AG10803 (cell line): ENCODE measurements at places on chromosomes 16 and 17.

- no peak for DNase-seq
These were observed 371.6 kb downstream of the CPPED1 start for GRCh38 chr16:12432136-12432535.

DNA sequence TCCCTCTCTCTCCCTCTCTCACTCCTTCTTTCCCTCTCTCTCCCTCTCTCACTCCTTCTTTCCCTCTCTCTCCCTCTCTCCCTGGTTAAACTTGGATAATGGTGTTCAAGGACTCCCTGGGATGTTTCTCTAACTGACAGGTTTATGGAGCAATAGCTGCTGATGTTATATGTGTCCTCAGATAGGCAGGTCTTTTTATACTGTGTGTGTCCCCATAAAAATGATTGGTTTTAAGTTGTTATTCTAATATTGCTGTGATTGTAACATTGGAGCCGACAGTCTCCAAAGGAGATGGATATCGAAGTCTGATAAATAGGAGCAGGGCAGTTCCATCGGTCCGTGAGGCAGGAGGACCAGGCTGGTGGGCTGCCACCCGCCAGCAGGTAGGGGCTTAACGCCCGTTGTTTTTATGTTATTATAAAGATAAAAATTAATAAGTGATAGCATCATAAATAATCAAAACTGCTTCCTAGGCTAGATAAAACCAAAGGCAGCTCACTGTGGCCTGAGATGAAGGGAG is 38.1 kb upstream of the C16orf82 start:
- no peak for DNase-seq

GRCh38 chr16:84124257-84125073 is 7.7 kb upstream of the MBTPS1 start:
- no peak for DNase-seq

DNA sequence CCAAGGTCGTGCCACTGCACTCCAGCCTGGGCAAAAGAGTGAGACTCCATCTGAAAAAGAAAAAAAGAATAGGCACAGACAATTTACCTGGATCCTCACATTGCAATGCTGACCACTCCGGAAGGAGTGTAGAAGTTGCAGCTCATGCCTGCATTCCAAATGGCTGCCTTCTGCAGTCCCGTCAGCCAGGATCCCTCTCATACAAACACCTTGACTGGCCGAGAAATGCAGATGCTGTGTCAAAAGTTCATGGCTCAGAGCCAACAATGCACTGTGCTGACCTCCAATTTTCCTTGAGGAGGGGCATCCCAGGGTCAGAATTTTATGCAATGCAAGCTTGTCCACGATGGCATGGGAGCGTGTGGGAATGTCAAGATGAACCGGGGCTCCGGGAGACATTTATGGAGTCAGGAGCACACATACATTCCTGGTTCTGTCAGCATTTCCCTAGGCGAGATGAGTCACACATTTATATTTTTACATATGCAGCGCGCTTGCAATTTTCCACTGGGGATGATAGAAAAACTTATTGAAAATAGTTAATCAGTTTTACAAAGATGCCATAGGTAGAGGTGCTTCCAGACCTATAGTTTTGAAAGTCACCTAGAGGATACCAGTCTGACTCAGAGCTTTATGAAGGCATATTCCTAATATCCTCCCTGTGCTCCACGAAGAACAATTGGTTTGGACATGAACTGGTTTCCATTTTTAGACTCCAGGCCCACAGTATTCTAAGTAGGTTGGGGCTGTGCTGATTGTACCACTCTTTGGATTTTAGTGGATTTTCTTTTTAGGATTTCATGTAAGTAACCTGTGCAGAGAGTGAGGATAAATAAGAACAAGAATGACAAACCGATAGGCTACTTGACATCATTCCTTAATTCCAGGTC is 614.6 kb downstream of the MAF start:
- DNase-seq, result no peak

DNA sequence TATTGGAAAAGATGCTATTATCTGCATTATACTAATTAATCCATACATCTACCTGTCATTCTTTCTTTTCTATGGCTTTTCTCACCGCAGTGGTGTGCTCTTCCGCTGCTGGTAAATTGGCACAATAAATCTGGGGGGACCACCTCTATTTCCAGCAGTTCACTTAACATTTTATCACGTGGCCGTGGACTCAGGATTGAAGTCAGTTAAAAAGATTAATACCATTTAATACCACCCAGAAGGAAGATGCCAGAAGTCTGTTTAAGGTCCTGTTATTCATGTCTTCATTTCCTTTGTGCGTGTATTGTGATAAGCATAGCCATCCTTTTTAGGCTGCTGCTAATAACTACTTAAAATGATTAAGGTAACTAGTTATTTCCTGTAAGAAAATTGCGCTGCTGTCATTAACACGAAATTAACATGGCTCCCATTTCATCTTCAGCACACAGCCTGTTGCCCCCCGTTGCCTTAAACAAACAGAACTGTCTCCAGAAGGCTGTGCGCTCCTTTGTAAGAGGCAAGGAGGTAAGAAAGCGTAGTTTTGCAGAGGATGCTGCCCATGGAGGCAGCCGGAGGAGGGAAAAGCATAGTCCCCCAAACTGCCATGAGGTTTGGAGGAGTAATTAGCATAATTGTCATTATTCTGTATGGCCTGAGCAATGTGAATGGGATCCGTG is 414.4 kb downstream of the UTP18 start:
- no peak for DNase-seq

- DNase-seq, result peak; percentile 74
These were observed 44.1 kb upstream of the SEC14L1 start for GRCh38 chr17:77096570-77097214.

DNA sequence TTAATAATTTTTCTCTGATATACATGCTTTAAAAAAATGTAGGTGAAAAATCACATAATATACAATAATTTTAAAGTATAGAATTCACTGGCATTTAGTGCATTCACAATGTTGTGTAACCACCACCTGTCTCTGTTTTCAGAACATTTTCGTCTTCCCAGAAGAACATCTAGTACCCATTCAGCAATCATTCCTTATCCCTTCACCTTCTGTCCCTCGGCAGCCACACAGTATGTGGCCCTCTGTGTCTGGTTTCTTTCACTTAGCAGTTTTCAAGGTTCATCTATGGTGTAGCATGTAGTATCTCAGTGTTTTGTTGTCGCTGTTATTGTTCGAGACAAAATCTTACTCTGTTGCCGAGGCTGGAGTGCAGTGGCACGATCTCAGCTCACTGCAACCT is 33.6 kb downstream of the PRPSAP2 start:
- DNase-seq, result no peak

GRCh38 chr17:1083451-1084187 is 86.7 kb downstream of the TIMM22 start:
- DNase-seq, result no peak

GRCh38 chr17:82019690-82020571 is 2.7 kb downstream of the CENPX start:
- DNase-seq, result peak; percentile 16

DNA sequence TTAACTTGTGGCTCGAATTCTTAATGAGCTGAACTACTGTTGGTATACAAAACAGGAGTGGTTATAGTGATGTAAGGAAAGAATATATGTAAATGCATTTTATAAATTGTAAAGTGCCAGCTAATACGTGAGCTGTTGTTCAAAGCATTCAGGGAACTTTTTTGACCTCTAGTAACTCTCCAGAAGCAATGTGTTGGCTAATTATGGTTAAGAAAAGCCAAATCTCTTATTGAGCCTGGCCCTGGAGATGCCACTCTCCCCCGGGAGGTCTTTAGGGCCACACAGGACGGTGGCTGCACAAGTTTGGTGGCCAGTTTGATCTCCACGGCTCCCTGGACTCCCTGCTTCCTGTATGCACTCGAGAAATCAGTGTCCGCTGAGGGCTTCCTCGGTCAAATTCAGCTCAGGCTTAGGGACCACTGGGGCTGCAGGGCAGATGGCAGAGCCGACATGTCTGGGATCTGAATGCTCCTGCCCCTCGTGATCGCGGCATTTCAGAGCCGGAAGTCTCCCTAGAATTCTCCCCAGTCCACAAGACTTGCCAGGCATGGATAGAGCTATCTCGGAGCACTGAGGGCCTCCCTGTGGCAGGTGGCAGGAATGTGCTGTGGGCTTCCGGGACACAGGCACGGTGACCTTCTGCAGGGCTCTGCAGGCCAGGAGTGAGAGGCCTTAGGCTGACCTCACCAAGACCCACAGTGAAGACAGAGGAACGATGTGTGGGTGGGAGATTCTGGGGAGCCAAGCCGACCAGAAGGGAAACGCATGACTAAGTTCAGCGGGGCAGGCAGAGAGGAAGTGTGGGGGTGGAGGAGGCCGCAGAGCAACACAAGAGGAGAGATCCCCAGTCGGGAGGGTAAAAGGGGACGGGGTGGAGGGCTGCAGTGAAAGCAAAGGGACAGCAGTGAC is 18.6 kb upstream of the PITPNM3 start:
- peak; percentile 65 for DNase-seq

- DNase-seq, result no peak
These were observed 831.4 kb downstream of the CDH11 start for GRCh38 chr16:64290461-64290860.

- no peak for DNase-seq
These were observed 2.9 kb upstream of the CPNE7 start for GRCh38 chr16:89572485-89573205.

GRCh38 chr16:14418795-14419225 is 211.2 kb downstream of the PARN start:
- DNase-seq, result no peak

DNA sequence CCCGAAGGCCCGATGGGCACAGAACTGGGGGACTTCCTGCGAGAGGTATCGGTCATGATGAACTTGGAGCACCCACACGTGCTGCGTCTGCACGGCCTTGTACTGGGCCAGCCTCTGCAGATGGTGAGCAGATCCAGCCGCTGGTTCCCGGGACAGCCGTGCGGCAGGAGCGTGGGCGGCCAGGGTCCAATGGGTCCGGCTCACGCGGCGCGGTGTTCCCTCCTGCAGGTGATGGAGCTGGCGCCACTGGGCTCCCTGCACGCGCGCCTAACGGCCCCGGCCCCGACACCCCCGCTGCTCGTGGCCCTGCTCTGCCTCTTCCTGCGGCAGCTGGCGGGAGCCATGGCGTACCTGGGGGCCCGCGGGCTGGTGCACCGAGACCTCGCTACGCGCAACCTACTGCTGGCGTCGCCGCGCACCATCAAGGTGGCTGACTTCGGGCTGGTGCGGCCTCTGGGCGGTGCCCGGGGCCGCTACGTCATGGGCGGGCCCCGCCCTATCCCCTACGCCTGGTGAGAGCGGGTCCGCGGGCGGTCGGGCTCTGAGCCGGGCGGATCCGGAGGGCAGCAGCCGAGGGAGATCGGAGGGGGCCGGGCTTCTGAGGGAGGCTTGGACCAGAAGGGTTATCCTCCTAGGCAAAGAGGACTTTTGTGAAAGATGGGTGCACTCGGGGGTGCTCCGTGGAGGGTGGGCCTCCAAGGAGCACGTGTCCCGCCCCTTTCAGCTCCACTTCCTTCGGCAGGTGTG is 3.0 kb downstream of the TNK1 start:
- DNase-seq, result no peak

DNA sequence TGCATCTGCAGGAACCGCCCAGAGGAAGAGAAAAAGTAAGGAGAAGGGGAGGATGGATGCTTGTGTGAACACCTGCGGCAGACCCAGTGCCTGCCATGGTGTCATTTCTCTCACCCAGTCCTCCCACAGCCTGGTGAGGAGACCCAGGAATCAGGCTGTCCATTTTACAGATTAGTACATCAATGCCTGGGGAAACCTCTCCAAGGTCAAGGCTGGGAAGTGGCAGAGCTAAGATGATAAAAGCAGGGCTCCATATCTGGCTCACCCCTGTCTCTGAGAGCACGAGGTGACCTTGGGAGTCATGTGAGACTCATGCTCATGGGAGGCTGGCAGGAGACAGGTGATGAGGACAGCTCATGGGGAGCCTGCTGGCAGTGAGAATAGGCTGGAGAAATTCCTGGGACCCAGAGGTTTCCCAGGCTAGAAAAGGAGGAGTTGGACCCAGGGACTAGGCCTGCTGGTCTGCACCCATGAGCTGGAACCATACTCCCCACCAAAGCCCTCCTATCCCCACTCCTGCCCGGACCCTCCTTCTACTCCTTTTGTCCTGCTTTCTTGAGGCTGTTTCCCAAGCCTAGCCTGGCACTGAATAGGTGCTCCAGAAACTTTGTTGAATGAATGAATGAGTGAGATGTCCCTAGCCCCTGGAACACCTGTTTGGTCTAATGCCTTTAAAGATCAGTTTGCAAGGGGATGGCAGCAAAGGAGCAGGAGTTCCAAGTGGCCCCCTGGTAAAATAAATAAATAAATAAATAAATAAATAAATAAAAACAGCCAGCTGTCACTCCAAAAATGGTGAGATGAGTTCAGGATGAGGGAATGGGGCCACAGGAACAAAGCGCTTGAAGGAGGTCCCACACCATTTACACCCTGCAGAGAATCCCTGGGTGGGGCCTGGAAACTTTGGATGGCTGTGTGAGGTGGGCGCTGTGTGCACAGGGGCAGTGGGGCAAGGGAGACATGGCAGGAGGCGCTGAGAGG is 1.6 kb downstream of the ZNF629 start:
- no peak for DNase-seq

- peak; percentile 86 for DNase-seq
These were observed 1.1 kb downstream of the MT2A start for GRCh38 chr16:56609463-56609921.

DNA sequence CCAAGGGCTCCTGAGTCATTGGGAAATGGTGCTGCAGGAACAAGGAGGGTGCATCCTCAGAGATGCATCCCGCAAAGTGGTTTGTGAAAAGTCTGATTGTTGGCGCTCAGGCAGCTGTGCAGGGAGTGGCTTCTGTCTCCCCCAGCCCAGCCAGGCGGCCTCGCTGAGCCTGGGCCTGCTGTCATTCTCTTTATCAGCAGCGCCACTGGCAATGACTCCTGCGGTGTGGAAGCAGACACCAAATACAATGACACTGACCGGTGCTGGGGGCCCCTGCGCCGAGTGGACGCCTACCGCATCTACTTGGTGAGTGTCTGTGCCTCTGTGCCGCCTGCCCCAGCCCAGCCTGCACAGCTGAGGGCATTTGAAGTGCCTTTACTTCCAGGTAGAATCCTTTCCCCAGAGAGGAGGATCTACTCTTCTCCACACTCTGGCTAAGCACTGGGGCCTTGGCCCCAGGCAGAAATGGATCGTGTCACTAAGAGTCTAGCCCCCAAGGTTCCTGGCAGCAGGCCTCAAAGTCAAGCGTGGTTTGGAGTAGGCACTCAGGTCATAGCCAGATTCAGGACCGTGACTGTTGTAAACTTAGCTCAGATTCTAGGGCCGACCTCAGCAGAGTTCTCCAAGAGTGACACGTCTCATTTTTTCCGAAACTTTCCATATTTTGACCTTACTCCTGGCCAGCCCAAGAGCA is 19.3 kb upstream of the NAT9 start:
- DNase-seq, result no peak
